Activated CD8-positive, alpha-beta memory T cell treated with anti-CD3 and anti-CD28 coated beads, Interleukin-2, amount 50 U/mL, for 48 hours (primary cell): ENCODE measurements at places on chromosomes 1 and 21.

DNA sequence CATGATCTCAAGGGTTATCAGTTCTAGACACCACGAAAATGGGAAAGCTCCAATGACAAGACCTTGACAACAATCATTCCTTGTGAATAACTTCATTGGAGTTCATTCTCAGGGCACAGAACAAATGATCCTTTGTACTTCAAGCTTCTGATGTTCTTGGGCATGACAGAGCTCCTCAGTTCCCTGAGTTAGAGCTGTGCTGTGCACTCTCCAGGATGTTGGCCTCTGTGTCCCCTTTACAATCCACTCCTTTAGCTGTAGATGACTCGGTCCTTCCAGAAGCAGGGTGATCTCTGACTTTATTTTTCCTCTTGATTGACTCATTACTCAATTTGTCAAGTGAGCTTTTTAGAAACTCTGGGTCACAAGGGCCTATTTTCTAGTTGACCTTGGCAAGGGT is 3.9 kb upstream of the FAM78B start:
- DNase-seq: no peak

DNA sequence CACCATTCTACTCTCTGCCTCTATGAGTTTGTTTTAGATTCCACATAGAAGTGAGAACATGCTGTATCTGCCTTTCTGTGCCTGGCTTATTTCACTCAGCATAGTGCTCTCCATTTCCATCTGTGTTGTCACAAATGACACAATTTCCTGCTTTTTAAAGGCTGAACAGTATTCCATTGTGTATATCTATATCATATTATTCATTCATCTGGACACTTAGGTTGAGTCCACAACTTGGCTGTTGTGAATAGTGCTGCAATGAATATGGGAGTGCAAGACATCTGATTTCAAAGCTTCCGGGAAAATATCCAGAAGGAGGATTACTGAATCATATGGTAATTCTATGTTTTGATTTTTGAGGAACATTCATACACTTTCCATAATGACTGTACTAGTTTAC is 20.1 kb upstream of the DONSON start:
- no peak for DNase-seq

DNA sequence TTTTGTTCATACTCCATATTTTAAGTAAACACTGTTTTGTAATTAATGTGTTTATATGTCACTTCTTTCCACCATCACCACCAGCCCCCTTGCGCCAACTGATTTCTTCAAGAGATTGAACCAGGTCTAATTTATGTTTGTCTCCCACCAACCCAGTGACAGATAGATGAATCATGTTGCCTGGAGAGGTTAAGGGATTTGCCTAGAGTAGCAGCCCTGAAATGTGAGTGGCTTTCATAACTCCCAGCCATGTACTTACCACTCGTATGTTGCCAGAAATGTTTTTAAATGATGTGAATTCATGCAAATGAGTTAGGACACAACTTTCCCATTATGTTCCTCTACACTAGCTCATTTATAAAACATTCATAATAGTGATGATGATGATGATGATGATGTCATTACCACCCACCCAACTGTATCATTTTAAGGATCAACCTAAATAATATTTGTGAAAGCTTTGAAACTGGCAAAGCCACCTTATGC is 86.9 kb downstream of the LRRC8D start:
- no peak for DNase-seq

DNA sequence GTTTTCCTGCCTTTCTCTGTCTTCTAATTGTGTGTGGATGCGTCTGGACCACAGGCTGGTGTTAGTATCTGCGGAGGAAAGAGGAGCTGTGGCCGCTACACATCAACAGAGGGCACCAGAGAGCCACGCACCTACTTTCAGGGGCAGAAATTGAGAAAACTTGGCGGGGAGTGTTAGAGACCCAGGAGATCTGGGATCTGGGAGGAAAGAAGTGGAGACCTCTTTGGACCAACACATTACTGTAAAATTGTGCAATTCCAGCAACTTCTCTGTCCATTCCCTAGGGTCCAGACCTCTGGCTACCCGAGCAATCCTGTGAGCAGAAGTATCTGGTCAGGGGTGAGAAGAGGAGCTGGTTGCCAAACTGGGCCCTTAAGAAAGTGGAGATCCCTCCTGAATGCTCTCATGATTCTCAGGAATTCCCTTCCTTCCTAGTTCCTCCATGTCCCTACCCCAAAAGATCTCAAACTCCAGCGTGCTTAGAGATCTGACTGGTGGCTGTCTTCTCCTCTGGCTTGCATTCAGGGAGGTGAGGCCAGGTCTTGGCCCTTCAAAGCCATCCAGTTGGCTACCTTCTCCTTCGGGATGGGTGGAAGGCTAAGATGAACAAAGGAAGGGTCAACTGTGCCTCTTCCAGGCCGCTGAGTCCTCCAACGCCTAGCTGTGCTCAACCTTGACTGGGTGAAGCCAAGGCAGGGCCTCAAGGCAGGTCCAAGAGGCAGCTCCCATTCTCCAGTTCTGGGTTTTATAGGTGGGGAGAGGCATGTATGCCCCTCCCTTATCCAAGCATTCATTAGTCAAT is 1.2 kb upstream of the KIRREL1 start:
- DNase-seq: peak; percentile 68

DNA sequence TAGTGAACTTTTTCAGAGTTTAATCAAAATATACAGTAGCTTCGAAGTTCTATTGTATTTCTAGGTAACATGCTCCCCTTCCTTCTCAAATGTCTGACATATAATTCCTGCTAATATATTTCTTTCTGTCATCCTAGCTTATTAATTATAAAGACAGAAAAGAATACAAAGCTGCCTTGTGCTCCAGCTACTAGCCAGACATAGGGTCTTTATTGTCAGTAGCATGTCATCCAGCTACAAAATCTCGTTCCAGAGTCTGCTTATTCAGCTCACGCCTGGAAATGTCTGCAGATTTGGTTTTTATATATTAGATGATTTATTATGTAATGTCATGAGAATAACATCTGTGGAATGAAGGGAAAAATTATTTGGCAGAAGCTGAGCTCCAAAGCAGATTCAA is 1102.8 kb downstream of the BRINP3 start:
- no peak for DNase-seq

DNA sequence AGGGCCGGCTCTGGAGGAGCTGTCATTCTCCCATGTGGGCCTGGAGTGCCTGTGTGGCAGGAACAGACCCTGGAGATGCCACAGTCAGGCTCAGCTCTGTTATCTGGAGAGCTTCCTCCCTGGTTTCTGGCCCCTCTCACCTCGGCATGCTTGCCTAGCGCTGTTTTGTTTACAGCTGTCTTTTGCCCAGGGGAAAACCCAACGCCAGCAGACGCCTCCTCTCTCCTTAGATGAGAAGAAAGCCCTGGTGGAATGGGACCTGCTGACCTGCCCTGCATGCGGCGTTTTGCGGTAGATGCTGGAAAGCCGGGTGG is 104.9 kb downstream of the CRYAA start:
- no peak for DNase-seq

GRCh38 chr1:93107395-93107794 is 28.3 kb downstream of the MTF2 start:
- no peak for DNase-seq

GRCh38 chr1:218049641-218050040 is 235.5 kb upstream of the RRP15 start:
- DNase-seq: no peak

GRCh38 chr1:110436635-110437034 is 14.3 kb upstream of the PROK1 start:
- DNase-seq: no peak

GRCh38 chr1:111172463-111172862 is 28.0 kb downstream of the DENND2D start:
- no peak for DNase-seq

GRCh38 chr1:11978301-11978700 is 1.9 kb upstream of the MFN2 start:
- no peak for DNase-seq

DNA sequence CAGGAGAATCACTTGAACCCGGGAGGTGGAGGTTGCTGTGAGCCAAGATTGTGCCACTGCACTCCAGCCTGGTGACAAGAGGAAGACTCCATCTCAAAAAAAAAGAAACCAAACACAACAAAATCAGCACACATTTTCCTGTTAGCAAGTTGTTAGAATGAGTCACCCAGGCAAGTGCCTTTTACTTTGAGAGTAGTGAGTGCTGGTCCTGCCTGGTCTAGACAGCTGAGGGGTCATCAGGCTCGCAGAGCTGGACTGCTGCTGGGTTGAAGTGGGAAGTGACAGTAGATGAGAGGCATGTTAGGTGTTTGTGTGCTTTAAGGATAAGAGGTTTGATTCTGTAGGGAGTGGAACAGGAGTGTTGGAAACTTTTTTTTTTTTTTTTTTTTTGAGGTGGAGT is 31.9 kb downstream of the GNPAT start:
- no peak for DNase-seq

GRCh38 chr1:21782349-21782867 is 541 bp downstream of the USP48 start:
- peak; percentile 77 for DNase-seq
